ENCODE measurements at places on chromosomes 6 and 20. TPM values are rescaled to one million over a fixed set of nuclear protein-coding genes. Genes with fewer than 3 reads are reported as not detected.

- peak; percentile 91 for DNase-seq
Measured at GRCh38 chr20:37095599-37096414, at the start of gene RBL1. Gene RBL1 (minus strand): TSS chr20:37095997. CDS start chr20:37095928, 69 bp downstream.

DNA sequence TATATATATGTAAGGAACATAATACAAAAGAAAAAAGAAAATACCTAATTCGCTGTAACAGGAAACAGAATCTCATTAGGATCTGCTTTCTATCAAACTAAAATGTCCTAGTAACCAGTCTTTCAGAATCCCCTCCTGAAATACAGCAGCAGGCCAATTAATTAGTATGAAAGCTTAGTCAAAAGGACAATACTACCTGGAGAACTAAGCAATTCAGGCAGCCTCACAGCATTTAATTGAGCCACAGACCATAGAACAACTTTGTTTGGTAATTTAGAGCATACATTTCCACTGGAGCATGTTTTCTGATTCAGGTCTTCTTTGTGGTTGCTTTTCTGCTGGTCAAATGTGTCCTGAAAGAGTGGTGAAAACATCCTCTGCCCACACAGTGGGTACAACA, 516.0 kb downstream of the LMBRD1 start:
- DNase-seq: no peak

- DNase-seq: no peak
Measured at GRCh38 chr6:37056439-37057127, 51.1 kb downstream of the FGD2 start.

- DNase-seq: no peak
Measured at GRCh38 chr20:34403908-34404307, 40.8 kb downstream of the ITCH start.

DNA sequence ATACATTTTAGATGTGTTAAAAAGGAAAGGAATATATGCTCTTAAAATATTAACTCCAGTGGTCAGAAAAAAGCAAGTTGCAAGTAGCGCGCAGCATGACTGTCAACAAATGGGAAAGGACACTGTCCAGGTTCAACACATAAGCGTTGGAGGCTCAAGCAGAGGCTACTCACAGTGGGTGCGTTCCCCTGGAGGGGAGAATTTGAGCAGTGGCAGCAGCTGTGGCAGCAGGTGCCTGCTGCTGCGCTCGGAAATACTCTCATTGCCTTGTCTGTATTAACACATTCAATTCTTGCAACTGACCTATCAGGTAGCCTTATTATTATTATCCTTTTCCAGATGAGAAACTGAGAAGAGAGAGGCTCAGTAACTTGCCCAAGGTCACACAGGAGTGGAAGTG, 21.9 kb upstream of the CCN6 start:
- DNase-seq: no peak

DNA sequence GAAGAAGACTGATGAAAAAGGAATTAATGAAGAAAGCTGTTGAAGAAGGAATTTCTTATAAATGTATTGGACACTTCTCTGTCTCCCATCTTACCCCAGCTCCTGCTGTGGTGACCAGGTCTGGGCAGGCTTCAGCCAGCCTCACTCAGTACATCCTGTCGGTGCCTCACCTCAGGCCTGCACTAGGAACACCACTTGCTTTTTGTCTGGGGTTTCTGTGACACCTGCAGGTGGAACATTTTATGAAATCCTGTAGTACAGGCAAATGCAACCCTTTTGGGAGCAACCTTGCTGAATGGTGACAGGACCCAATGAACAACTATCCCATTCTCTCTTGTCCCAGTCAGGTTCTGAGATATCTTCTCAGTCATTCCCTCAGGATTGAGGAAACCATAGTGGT, 129.7 kb downstream of the PRDM13 start:
- no peak for DNase-seq

DNA sequence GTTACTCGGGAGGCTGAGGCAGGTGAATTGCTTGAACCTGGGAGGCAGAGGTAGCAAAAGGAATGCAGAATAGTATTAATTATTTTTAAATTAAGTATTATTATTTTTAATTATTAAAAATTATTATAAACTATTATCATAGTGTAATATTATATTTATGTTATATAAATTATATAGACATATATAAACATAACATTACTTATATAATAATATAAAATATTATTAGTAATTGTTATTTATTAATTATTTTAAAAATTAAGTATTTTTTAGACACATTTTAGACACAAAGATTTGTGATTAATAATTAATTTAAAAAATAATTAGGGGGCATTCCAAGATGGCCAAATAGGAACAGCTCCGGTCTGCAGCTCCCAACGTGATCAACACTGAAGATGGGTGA, 31.7 kb upstream of the TGM3 start:
- no peak for DNase-seq

DNA sequence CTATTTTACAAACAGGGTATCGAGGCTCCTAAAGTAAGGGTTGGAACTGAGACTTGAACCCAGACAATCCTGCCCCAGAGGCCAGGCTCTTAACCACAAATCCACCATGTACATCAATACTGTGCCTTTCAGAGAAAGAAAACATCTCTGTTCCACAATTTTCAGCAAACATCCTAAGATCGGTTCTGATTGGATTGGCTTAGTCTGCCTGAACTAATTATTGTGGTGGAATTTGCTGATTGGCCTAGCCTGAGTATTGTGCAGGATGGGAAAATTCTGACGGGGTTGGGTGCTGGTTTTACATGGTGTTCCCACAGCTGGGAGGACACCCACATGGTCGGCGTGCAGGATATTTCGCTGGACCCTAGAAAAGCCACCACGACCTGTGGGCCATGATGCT, at the start of gene CLPSL1:
Gene CLPSL1 (plus strand): TSS at position 301 of the 400 bp plus-strand sequence. CDS start 92 bp downstream, at position 393.
- no peak for DNase-seq

DNA sequence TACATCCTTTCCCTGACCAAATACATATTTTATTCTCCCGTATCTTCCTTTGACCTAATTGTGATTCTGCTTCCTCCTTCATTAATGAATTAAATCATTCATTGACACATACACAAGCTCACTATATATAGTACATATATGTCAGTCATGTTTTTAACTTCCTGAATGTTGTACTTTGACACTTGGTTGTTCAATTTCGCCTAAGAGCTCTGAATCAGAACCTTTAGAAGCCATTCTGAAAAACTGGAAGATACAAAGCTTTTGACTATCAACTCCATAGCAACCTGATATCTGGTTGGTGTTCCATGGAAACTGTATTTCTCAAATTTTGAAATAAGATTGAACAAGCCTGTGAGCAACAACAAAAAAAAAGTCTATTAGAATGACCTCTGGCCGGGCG, 27.3 kb upstream of the HFE start:
- DNase-seq: no peak

- DNase-seq: no peak
Measured at GRCh38 chr20:35757098-35757705, 14.6 kb upstream of the PHF20 start.

DNA sequence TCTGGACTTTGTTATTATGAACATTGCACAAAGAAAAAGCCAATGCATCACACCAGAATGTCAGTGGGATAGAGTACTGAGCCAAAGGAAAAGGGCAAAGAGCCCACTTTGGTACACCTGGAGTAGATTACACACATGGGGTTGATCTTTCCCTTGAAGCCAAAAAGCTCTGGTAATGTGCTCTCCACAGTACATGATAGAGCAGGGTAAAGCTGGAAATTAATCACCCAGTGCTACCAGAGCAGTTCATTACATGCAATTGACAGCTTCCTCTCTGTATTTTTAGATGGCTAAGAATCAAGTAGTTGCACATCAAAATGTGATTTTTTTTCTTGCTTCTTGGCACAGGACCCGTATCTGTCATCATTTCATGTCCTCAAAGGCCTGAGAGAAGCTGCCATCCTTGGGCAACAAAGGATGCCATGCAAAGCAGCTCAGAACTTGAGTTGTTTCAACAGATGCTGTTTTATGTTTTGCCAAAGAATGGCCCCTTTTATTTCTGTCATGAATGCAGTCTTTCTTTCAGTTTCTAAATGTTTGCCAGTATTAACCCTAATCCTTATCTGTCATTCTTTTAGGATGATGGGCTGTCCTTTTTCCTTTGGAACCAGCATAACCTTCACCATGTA, 88.1 kb downstream of the HDGFL1 start:
- DNase-seq: no peak

DNA sequence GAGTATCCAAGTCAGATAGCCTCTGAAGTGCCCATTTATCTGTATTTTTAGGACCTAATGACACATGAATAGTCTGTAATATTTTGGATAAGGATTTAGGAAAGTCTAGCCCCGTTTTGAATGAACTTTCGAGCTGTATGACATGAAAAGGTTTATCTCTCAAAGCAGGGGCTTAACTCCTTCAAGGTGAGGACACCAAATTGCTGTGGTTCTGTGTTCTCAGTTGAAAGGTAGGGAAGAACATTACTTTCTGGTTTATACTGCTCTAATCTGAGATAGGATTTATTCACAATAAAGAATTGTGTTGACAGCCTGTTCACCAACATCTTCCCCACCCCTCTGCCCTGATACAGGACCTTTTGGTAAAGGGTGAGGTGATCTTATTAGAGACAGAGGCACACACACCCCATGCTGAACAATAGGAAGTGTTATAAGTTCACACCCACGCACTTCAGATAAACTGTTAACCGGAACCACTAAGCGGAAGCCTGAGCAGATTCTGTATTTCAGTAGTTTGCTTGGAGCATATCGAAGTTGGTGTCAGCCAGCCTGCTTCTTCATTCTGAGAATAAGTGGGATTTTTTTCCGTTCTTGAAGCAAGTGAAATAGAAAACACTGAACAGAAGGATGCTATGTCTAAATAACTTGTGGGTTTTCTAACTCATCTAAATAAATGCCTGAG, 223.3 kb downstream of the TMEM242 start:
- peak; percentile 80 for DNase-seq

GRCh38 chr20:8808202-8808535, 260.7 kb upstream of the PLCB4 start:
- no peak for DNase-seq

GRCh38 chr6:78523622-78524021, 343.7 kb upstream of the IRAK1BP1 start:
- DNase-seq: no peak

DNA sequence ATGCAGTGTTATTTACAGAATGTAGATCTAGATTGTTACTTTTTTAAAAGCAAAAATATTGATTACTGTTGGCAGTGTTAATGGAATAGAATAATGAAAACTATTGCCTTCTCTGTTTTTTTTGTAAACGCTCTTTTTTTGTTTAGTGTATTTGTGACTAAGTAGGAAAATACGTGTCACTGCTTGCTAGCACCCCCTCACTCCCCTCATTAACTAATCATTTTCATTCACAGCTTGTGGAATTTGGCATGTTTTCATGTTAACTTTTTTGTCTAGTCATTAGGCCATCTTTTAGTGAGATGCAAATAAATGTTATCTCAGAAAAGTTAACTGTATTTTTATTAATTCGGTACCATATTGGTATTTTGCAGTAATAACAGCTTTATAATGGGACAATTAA, 29.8 kb downstream of the ADGRG6 start:
- DNase-seq: no peak

DNA sequence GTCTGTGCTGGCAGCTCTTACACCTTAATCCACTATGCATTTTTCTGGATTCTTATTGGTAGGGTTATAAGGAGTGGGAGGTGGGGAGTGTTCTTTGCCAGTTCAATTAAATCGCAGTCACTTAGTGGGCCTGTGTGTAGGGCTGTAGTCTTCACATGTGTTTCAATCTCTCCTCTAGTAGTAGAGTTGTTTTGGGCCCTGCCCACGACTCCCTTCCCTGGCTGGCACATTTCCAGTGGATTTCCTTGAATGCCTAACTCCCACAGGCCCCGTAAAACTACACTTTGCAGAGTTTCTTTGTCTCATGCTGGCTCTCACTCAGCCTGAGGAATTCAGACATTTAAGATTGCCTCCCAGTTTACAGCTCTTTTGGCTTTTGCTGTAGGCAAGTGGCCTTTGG, 414.0 kb upstream of the OPRM1 start:
- DNase-seq: no peak

GRCh38 chr6:82237013-82237412, 10.5 kb downstream of the IBTK start:
- DNase-seq: no peak

DNA sequence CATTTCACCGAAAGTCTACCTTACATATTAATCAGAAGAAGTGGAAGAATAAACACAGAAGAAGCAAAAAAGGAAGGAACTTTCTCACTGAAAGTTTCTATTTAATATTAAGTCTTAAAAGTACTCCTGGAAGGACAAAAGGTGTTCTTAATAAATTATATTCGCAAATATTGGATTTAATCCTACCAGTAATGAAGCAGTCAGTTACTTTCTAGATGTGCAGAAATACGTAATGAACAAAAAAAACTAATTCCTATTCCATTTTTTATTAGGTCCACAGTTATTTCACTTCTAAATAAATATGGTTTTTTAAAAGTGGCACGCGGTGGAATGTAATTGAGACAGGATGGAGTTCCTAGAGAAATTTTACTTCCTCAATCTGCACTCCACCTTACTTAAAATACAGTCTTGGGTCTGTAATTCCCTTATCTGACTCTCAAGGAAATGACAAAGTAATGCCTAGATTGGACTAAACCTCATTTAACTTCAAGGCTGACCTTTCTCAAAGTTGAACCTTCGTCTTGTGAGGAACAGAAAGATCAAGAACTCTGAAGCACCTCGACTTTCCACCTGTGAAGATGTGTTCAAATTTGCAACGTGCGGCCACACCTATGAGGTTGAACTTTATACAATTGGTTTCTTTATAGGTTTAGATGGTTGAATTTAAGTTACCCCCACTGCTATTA, 1.1 kb upstream of the TRAM2 start:
- no peak for DNase-seq

GRCh38 chr6:3926150-3926482, 76.9 kb downstream of the FAM50B start:
- no peak for DNase-seq

DNA sequence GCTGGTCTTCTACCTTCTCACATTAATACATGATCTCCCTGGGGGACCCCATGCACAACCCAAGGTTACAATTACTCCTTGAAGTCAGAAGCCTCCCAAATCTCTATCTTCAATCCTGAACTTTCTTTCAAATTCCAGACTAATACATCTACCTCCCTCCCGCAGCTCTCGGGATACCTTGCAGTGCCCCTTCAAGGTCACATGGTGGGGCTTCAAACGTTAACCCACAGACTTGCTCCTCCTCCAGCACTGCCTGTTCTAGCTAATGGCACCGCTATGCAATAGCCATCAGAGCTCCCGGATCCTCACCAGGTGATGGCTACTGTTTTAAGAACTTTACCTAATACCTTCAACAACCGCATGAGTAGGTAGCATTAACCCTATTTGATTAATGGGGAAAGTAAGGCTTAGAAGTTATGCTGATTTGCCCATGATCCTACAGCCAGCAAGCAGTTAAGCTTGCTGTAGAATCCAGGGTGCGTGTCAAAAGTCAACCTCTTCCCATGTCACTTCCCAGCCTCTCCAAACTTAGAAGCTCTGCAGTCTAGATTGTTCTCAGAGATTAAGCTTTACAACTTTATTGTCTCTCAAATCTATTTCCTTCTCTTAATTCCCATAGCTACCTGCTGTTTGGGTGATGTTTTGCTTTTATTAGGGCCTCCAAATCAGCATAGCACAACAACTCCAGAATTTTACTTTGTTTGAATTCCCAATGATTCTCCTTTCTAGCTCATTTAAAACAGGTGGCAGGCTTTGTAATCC, 44.7 kb downstream of the PLAGL1 start:
- DNase-seq: no peak

LST1 gene
- 12.5 TPM for total RNA-seq

TRIM15 gene
- 0.79 TPM for total RNA-seq

RBM24 gene
- not detected for total RNA-seq

CRISP3 gene
- total RNA-seq: not detected

C20orf141 gene
- total RNA-seq: not detected

CYP24A1 gene
- not detected for total RNA-seq

SLC29A1 gene
- 33.4 TPM for total RNA-seq

C6orf120 gene
- 10.7 TPM for total RNA-seq

STMND1 gene
- not detected for total RNA-seq

SIRPA gene
- 0.12 TPM for total RNA-seq
